ENCODE measurements at places on chromosomes 1 and 21. TPM values are rescaled to one million over a fixed set of nuclear protein-coding genes. Genes with fewer than 3 reads are reported as not detected.

GRCh38 chr1:230144010-230144614 lies 77.1 kb downstream of the GALNT2 start:
- no peak for DNase-seq

GRCh38 chr1:37325010-37325409 lies 149.4 kb upstream of the ZC3H12A start:
- DNase-seq: no peak

Gene THEM5
- total RNA-seq: not detected

GRCh38 chr1:37746806-37747205 lies 18.1 kb downstream of the EPHA10 start:
- DNase-seq: no peak

Gene PDZK1
- total RNA-seq: 0.91 TPM

DNA sequence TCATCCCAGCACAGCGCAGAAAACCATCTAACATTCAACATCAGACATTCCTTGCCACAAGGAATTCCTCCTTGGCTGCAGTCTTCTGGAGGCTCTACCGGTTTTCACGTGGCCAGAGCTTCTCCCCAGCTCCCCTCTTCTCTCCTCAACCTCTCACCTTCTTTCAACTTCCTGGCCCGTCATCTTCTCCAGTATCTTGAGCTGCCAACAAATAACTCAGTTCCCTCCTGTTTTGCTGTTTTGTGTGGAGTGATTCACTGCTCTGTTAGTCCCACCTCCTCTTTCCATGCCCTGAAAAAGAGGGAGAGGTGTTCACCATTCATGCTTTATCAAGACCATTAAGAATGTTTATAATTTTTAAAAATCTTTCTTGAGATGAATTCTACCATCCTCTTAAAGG lies 32.6 kb downstream of the PIGM start:
- DNase-seq: no peak

DNA sequence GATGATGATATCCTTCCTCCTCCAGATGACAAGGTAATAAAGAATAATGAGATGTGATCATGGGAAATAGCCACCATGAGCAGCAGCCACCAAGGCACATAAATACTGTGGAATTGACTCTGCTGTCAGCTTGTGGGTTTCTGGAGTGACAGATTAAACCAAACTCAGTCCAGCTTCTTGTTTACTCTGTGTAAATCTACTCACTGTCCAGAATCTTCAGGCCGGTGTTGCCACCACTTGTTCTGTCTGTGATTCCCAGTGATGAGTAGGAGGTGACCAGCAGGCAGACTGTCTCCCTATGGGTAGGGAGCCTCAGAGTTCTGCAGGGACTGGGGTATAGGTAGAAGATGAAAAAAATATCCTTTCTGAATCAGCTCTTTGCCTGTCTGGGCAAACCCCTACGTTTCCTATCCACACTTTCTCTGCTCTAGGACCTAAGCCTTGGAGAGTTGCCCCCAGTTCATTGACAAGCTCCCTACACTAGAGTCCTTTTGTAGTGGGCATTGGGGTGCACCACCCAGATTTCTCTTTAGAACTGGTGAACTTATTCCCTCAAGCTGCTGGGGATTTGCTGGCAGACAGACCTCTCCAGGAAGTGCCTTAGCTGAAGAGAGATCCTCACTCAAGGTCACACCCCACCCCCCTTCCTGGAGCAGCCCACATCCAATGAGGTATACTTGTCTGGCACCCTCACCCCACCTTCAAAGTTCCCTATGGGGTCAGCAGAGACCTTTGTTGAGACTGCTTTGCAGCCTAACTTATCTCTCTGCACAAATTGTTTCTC lies 47.6 kb downstream of the ATP1A1 start:
- no peak for DNase-seq

Gene CHI3L2
- not detected for total RNA-seq

Gene CTSK
- 8.4 TPM for total RNA-seq

DNA sequence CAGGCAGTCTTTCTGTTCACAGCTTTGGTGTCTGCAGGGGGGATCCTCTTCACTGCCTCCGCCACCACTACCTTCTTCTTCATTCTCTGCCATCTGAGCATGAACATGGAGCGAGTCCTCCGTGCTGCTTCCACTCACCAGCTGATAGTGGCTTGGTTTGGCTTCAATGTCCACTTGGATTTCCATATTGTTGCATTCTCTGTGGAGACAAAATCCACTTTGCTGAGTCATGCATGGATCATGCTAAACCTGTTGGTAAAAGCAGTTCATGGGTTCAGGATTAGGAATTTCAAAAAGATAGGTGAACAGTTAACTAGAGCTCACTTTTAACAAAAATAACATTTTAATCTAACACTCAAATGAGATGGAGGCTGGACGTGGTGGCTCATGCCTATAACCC lies 27.5 kb downstream of the RNF19B start:
- peak; percentile 28 for DNase-seq

Gene SLAMF6
- total RNA-seq: not detected

DNA sequence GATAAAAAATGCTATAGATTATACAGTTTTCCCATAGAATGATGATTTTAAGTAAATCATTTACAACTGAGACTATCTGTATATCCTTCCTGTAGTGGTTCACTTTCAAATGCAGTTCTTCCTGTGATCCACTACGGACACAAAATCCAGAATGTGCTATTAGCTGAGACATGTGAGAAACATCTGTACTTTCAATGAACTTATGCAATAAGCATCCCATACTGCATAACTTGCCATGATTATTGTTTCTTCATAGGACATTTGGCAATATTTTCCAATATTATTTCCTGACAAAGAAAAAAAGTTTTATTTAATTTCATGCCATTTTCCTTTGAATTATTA lies 83.5 kb upstream of the PRDX6 start:
- no peak for DNase-seq

DNA sequence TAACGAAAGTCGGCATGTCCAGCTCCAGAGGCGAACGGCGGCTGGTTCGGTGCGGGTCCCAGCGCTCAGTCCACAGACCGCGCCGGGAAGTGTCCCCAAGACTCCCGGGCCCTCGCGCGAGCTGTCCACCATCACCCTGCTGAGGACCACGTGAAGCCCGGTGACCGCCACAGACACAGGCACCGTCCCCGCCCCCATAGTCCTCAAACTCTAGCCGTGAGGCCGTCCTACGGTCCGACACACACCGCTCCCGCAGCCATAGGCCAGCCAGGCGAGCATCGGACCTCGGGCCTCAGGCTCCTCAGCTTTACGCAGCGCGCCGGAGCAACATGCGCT lies 535 bp downstream of the SETD4 start:
- no peak for DNase-seq

Gene MIXL1
- total RNA-seq: 0.18 TPM

Gene MCL1
- total RNA-seq: 86.7 TPM

- peak; percentile 78 for DNase-seq
These were observed at the start of gene ACOT11 for GRCh38 chr1:54547601-54548388. TSS of gene ACOT11 (plus strand) at chr1:54548228. CDS start at chr1:54548310, 82 bp downstream.

DNA sequence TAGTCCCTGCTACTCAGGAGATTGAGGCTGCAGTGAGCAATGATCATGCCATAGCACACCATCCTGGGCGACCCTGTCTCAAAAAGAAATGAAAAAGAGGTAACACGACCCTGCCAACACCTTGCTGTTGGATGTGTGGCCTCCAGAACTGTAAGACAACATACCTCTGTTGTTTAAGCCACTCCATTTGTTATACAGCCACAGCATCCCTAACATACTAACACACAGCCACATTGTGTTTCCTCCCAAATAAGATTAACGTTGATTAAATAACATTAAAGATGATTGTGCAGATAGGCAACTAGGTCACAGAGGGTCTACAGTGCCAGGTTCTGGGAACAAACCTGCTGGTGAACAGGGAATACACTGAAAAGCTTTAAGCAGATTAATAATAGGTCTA lies 170.4 kb downstream of the RERE start:
- DNase-seq: no peak

Gene KCNQ4
- total RNA-seq: 2.0 TPM

Gene KRTAP12-2
- not detected for total RNA-seq

DNA sequence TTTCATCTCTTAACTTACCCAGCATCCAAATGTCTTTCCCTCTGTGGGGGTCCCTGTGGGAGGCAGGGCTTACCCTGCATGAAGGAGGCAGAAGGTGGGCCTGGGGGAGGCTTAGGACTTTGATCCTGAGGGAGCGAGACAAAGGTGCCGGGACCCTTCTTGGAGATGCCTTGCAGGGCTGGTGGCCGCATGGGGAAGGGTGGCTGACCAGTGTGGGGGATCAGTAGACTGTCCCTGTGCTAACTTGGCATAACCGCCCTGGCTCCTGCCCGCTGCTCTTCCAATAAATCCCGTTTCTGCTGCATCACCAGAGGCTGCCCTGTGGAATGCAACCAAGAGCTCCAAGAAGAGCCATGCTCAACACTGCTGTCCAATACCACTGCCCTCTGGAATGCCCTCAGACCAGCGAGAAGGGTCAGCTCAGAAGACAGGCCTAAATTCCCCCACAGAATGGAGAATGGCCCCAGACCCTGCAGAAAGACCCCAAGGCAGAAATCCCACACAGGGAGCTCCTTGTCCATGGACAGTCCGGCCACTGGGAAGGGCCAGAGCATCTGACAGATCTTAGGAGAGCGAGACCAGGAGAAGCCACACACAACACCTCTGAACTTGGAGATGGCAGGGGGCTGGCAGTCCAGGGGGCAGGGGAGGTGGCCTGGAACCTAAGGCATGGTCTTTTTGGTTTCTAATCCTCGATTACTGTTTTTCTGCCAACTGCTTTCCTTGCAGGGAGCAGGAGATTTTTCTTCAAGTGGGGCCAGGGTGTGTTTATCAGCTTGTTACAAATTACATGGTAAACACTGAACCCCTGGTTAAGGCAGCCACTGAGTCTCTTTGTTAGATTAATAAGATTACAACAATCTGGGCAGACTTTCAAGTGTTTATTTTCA lies 46.7 kb upstream of the DMRTB1 start:
- DNase-seq: no peak

Gene S100A4
- total RNA-seq: 1.4 TPM

Gene PLPPR4
- 27.3 TPM for total RNA-seq

- no peak for DNase-seq
These were observed 4.7 kb downstream of the ADSS2 start for GRCh38 chr1:244447024-244447423.

Gene KCNH1
- 12.1 TPM for total RNA-seq

Gene RHBDL2
- total RNA-seq: 0.18 TPM
